ENCODE measurements at places on chromosomes 5 and 9.

DNA sequence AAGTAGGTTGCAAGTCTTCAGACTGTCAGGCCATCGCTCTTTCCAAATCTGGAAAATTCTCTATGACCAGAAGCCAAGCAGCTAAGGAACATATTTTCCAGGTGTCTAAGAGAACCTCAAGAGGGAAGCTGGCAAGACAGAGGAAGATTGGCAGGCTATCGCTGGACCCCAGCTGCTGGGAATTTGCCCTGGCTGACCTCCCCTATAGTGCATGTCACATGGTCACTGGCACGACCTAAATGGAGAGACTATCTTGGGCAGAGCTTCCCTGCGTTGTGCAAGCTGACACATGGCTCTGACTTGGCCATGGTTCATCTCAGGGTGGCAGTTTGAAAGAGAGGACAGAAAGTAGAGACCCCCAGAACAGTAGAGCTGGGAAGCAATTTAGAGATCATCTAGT lies 104.9 kb upstream of the ZNF618 start:
- DNase-seq: no peak

GRCh38 chr9:20472342-20473045 lies 149.8 kb downstream of the MLLT3 start:
- no peak for DNase-seq

- DNase-seq: no peak
Observed at GRCh38 chr9:124183772-124184171, 74.0 kb upstream of the NEK6 start.

DNA sequence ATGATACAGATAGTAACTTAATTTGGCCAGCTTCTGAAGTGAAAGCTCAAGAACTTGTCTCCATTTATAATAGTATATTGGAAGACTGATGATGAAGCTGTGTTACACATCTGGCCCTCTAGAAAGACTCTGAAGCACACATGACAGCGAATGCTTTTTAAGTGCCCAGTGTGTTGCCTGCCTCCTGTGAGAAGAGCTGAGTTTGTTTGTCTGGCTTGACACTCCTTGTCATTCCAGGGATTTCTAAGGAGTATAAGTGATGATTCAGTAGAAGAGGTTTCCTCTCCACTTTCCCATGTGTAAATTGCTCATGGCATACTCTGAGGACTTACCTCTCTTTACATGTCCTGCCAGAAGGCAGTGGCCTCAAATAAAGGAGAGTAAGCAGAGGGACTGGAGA lies 30.4 kb upstream of the LRRTM2 start:
- DNase-seq: no peak

- peak; percentile 1 for DNase-seq
Observed at GRCh38 chr5:516338-516925, 7.8 kb downstream of the SLC9A3 start.

DNA sequence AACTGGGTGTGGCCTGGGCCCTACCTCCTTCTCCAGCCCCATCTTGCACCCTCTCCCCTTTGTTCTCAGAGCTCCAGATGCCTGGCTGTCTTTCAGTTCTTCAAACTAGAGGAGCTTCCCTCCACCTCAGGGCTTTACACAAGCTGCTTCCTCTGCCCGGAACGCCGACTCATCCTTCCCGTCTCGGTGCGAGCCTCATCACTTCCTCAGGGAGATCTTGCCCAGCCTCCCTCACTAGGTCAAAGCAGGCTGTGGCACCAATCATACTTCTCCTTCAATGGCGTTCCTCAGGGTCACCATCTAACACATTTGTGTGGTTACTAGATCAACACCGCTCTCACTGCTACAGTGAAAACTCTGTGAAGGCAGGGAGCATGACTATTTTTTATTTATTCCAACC lies 56.2 kb upstream of the ZSWIM6 start:
- peak; percentile 74 for DNase-seq

GRCh38 chr5:86760661-86761060 lies 142.9 kb downstream of the COX7C start:
- no peak for DNase-seq

GRCh38 chr5:137205231-137206027 lies 293.7 kb downstream of the SPOCK1 start:
- DNase-seq: no peak

DNA sequence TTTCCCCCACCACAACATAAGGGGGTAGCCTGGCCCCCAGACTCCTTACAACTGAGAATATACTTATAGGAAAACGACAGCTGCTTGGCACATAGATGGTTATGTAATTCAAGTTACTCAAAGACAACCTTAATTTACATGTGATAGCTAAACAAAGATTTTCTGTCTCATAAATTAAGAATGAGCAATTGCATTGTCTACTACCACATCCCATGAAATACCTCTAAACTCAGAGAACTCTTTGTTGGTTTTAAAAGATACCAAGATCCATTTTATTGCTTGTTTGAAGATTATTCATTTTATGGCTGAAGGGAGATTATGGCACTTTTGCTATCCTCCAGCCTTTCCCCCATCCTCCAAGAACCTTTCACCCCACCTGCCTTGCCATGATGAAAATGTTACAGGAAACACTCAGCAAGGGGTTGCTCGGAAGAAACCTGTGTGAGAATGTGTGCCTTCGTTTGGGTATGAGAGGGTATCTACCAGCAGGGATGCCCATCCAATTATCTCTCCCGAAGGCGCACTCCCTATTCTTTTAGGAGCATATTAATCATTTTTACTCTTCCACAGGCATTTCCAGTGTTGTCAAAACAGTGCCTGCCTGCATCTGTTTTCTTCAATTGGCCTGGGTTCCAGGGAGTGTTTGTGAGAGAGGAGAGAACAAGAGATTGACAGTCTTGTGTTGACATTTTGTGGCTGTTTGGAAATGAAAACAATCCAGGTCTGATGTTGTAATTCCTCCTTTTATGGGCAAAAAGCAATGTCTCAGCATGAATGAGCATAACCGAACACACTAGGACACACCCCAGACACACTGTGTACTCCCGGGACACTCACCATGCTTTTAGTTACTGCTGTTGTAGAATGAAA lies 208.0 kb upstream of the ANKRD55 start:
- DNase-seq: no peak

DNA sequence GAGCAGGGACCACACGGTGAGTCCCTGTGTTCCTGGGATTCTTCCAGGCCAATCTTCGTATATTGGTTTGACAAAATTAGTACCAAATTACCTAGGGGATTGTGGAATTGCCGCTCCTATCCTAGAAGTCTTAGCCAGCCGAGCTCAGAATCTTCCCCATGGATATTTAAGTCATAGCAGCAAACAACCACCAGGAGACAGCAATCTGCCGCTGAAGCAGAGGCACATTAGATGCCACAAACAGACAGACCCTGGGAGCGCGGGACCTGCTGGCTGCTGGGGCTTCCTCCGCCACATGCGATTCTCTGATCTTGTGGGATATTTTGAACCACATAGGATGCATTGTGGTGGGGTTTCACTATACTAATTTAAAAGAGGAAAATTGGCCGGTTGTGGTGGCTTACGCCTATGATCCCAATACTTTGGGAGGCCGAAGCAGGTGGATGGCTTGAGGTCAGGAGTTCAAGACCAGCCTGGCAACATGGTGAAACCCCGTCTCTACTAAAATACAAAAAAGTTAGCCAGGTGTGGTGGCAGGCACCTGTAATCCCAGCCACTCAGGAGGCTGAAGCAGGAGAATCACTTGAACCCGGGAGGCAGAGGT lies 31.7 kb upstream of the ZBTB43 start:
- DNase-seq: no peak

DNA sequence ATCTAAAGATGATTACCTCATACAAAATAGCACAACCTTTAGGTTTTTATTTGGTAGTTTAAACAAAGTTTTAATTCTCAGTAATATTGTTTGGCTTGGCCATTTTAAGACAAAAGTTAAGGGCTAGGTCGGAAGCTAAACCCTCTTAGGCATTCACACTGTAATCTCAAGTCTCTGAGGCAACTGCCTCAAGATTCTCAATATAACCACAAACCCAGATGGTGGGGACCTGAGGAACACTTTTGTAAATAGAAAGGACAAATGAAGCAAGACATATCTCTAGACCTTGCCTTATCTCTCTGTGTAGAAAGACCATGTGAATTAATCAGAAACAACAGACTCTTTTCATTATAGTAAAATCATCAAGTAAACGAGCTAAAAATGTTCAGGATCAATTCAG lies 500.2 kb upstream of the CDH6 start:
- DNase-seq: no peak

- DNase-seq: peak; percentile 100
Observed at GRCh38 chr5:67283275-67283987, 86.8 kb upstream of the CD180 start.

DNA sequence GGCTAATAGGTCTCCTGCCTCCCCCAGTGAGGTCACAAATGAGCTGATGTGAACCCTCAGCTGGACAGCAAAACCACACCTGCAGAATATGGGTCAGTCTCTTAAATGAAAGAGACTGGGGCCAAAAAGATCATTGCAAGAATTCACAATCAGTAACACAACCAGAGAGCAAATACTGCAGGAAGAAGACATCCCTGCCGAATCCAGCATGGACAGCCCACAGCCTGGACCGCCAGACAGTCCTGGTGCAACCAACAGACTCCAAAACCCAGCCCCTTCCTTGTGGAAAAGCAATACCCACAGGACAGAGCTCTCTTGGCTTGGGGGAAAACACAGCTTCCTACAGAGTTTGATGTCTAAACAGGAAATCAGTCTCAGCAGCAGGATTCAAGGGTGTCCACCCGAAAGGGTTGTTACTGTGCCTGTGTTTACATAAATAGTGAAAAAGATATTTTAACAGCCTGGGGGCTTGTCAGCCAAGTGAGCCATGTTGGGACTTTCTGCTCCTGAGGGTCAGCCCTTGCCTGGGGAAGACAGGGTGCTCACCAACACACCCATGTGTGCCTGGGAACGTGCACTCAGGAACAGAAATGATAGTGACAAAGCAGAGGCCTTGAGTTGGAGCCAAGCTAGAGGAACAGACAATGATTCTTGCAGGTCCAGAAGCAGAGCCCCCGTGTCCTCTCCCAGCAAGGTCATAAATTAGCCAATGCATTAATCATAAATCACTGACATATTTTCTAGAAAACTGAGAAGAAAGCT lies 106.2 kb downstream of the SEMA5A start:
- no peak for DNase-seq

GRCh38 chr5:80182809-80183580 lies 72.9 kb downstream of the SERINC5 start:
- no peak for DNase-seq

DNA sequence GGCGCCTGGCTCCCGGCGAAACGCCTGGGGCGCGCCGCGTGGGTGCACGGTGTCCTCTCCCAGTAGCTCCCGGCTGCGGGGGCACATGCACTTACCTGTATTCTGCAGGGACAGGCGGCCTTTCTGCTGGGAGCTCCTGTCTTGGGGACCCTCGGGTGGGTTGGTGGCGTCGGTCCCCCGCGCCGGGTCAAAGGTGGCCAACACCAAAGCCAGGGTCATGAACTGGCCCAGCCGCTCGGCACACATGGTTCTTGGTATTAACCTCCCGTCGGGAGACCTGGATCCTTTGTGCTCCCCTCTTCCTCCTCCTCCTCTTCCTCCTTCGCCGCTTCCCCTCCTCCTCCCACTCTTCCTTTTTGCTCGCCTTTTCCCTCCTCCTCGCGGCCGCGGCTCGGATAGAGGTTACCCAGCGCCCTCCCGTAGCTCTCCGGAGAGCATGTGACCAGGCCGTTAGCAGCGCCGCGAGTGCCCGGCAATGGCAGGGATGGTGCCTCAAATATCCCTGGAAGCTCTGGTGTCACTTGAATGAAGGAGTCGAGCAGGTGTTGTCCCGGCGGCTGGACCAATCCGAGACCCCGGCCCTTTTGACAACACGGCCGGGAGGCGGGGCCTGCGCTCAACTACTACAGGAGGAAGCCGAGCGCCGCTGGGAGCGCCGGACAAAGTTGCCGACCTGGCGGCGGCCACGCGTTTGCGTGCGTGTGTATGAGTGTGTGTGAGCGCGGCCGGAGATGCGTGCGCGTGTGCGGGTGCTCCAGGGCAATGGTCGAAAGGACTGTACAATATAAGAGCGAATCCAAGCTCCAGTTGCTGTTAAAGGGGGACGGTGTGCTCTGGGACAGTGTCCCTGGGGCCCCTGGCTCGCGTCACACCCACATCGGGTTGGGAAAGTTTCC lies at the start of gene STC2:
Gene STC2, minus strand, starts transcription at position 467 of the 896 bp plus-strand sequence. Its CDS starts 221 bp downstream, at position 246.
- peak; percentile 37 for DNase-seq

DNA sequence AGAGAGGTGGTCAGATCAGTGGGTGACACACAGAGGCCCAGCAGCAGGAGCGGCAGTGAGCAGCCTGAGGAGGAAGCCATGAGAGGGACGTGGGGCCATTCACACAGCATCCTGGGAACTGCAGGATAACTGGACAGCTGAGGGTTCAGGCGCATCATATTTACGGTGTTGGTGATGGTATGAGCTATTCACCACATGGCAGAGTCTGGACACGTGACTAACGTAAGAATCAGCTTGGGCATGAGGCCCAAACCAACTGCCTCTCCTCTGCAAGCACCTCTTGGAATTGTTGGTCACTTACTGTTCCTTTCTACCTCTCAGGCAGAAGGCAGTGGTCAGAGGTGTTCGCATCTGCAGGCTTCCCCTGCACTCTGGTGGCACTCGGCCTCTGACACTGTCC lies 141.1 kb downstream of the ENTREP1 start:
- DNase-seq: no peak

- DNase-seq: no peak
Observed at GRCh38 chr5:28603869-28604268, 1565.5 kb upstream of the CDH9 start.

DNA sequence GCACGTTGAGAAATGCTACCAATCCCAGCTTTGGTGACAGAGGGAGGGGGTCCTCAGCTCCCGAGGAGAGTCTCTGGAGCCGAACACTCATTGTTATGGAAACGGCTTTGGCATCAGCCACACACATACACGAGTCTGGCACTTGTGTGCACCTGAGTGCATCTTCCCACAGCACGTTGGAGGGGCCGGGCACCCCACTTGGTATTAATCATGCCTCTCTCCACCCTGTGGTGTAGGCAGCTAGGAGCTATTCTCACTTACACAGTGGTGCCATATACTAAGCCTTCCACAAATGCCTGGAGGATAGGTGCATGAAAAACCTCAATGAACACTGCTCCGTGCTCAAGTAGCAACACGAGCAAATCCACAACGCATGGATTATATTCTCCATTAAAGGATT lies 133.9 kb upstream of the PANK3 start:
- DNase-seq: no peak

- no peak for DNase-seq
Observed at GRCh38 chr5:9483243-9483642, 62.6 kb downstream of the SEMA5A start.

DNA sequence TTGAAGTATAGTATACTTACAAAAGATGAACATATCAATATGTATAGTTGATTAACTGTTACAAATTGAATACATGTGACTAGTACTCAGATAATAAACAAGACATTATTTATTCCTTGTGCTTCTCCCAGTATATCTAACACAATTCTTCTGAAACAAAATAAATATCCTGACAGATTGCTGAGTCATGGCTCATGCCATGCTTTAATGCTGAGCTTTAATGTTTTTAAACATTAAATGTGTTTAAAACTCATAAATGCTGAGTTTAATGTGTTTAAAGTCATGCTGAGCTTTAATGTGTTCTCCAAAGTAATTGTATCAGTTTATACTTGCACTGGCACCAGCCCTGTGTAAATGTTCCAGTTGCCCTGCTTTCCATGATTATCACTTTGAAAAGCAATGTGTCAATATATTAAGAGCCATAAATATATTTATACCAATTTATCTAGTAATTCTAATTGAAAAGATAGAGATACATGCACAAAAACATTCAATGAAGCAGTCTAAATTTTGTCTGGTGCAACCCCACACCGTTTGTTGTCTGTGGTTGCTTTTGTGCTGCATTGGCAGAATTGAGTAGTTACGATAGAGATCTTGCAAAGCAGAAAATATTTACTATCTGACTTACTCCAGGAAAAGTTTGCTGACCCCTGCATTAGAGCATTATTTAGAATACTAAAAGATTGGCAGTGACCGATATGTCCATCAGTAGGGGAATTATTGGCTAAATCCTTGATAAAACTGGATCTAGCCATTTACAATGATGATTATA lies 15.7 kb downstream of the KIAA1958 start:
- no peak for DNase-seq
